ENCODE measurements at places on chromosomes 6 and 20.

DNA sequence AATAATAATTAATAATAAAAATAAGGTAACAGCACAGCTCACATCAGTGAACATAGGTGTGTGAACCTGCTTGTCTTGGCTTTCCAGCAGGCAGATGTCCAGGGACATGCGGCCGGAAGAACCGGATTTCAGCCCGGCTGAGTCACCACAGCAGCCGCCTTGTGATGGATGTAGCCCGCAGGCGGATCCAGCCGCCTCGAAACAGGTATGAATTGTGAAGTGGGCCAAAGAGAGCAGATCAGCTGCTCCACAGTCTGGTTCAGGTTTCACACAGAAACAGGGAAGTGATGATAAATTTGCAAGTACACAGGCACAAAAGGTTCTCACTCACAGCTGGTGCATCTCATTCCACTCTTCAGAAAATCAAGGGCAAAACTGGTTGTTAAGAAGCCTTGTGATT is 55.1 kb downstream of the ID4 start:
- no peak for DNase-seq

DNA sequence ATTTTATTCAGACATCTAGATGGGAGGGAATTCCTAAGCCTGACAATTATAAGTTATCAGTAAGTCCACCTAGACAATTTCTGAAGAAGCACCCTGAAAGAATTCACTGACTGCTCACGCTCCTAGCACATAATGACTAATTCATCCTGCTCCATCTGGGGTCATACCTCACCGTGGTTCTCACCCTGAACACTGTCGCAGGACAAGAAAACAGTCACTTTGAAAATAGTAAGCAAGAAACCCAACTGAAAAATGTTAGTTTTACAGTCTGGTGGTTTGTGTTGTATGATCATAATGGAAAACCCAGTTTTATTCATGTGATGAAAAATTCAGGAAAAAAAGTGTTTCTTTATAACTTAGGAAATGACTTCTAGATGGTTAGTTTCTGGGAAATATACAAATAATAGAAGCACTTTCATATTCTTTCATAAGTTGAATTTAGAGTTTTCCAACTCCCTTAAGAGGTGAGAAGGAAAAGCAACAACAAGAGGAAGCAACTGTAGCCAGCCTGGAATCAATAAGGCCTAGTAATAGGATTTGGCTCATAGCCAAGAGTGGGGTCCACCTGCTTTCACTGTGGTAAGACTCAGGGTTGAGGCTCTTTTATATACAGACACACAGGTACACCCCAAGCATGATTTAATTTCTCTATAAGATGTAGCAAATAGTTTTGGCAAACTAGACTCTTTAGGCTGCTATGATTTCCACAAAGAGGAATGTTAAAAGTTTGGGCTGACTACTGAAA is 94.1 kb downstream of the HIVEP2 start:
- no peak for DNase-seq

DNA sequence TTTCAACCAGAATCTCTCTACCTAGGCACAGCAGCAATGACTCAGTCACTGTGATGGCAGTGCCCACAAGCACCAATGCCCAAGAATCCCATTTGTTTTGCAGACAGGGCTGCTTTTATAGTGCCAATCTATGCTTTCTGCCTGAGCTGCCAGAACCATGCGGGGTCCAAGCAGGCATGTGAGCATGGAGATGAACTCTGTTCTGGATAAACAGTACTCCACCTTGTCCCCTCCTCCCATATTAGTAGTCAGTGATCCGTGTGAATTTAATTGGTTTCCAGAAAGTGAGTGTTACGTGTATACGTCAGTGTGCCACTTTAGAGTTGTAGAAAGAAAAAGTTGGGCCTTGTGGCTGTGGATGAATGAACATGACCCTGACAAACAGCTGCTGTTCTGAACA is 79.4 kb downstream of the SASH1 start:
- no peak for DNase-seq

- no peak for DNase-seq
Measured at GRCh38 chr6:15990179-15990578, 138.7 kb upstream of the MYLIP start.

GRCh38 chr6:124522335-124522734 is 439.9 kb upstream of the RNF217 start:
- no peak for DNase-seq

GRCh38 chr6:144471986-144472385 is 186.9 kb downstream of the UTRN start:
- no peak for DNase-seq

- DNase-seq: no peak
Measured at GRCh38 chr6:16265351-16266341, 27.3 kb downstream of the GMPR start.

GRCh38 chr20:42018979-42019378 is 400.8 kb upstream of the CHD6 start:
- no peak for DNase-seq

- DNase-seq: no peak
Measured at GRCh38 chr20:60009826-60010616, 51.8 kb downstream of the CDH26 start.

- DNase-seq: no peak
Measured at GRCh38 chr6:168908166-168908565, 345.5 kb downstream of the THBS2 start.

GRCh38 chr6:91140449-91140848 is 553.6 kb upstream of the MAP3K7 start:
- no peak for DNase-seq

GRCh38 chr6:24906314-24906713 is 29.4 kb downstream of the RIPOR2 start:
- no peak for DNase-seq

GRCh38 chr6:132070356-132070755 is 119.2 kb upstream of the CCN2 start:
- no peak for DNase-seq

GRCh38 chr20:36579996-36580545 is 6.7 kb downstream of the TGIF2 start:
- DNase-seq: no peak

- no peak for DNase-seq
Measured at GRCh38 chr6:137025786-137026730, 18.7 kb downstream of the IL20RA start.

GRCh38 chr20:15638816-15639215 is 934.4 kb downstream of the KIF16B start:
- no peak for DNase-seq

DNA sequence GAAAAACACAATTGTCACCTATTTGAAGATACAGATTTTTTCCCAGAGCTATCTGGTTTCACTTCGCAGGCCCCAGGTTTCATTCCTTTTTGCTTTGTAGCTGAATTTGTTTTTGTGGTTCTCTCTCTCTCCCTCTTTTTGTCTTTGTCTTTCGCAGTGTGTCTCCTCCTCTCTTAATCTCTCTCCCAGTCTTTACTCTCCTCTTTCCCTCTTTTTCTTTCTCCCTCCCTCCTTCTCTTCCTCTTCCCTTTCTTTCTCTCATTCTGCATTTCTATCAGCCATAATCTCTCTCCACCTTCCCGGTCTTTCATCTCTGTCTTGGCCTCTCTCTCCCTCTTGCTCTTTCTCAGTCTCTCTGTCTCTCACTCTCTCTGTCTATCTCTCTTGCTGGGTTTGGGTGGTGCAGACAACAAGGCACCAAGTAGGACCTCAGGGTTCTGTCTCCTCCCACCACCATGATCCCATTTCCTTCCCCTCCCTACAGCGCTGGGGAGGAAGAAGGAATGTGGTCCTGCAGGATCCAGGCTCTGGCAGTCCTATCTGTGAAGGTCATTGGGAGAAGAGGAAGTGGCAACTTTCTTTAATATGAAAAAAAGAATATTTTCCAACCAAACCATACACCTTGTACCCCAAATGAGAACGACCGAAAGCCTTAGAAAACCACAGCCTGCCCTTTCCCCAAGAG is 63.2 kb downstream of the BANF2 start:
- DNase-seq: no peak

DNA sequence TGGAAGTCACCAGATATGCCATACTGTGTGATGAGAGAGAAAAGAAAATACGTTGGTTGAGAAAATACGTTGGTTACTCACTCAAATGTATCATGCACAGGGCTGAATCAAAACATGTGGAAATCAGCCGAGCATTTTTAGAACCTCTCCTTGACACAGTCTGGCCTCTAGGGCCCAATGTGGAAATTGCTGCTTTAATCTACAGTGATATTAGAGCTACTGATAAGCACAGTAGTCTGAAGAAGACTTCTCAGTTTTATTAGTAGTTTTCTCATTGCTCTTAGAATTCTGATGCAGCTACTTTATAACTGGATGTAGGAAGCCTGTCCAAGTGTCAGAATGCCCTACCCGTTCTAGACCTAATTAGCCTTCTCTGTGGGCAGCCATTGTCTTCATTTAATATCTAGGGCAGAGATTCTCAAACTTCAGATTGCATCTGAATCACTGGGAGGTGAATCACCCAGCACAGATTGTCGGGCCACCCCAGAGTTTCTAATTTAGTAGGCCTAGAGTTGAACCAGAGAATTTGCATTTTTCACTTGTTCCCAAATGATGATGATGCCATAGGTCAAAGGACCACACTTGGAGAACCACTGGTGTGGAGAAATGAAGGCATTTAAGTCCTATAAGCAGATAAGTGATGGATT is 229.1 kb downstream of the PLCB1 start:
- no peak for DNase-seq

DNA sequence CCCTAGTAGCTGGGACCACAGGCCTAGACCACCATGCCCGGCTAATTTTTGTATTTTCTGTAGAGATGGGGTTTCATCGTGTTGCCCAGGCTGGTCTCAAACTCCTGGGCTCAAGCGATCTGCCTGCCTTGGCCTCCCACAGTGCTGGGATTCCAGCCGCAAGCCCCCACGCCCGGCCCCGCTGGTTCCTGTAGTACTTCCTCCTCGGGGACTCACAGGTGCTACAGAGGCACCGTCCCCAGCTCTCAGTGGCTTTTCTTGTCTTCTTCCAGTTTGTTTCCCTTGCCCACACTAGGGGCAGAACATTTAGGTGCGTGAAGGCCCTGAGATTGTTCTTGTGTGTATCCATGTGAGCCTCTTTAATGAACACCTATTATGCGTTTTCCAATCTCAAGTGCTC is 773 bp upstream of the ZBP1 start:
- DNase-seq: no peak

- DNase-seq: no peak
Measured at GRCh38 chr6:111676383-111676782, 70.7 kb upstream of the TRAF3IP2 start.

DNA sequence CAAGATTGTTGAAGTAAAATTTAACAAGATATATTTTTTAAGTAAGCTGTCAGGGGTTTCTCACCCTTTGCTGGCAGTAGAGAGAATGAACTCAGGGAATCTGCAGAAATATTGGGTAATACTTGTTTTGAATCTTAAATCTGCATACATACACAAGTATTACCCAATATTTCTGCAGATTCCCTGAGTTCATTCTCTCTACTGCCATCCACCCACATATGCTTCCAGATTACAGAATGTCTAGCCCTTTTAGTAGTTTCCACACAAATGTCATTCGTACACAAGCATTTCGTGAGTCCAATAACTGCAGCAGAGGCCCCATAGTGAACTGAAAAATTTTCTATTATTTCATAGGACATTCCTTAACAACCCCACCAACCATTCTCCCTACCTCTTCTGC is 69.6 kb upstream of the TNFRSF21 start:
- DNase-seq: no peak

DNA sequence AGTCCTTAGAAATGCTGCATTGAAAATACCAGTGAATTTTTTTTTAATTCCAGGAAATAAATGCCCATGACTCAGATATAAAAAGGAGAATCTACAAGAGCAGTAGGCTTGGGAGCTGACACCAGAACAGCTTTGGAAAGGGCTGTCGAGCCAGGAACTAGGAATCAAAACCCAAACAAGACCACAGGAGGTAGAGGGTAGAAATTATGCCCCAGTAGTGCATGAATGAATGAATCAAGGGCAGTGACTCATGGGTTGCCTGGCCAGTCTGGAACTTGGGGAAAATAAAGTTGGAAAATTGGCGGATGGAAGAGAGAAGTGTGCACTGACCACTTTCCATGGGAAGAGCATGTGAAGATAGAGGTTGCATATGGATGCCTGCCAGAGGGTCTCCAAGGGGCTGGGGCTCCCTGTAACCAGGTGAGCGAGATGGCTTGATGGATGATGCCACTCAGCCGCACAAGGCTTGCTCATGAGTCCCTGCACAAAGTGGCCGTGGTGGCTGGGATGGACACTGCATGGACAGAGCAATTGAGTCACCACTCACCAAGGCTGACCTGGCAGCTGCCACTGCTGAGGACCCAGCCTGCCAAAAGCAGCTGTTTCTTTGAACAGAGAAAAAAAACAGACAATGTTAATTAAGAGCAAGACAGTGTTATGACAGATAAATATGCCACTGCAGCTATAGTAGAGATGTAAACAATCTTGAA is 15.2 kb upstream of the MCCD1 start:
- no peak for DNase-seq

DNA sequence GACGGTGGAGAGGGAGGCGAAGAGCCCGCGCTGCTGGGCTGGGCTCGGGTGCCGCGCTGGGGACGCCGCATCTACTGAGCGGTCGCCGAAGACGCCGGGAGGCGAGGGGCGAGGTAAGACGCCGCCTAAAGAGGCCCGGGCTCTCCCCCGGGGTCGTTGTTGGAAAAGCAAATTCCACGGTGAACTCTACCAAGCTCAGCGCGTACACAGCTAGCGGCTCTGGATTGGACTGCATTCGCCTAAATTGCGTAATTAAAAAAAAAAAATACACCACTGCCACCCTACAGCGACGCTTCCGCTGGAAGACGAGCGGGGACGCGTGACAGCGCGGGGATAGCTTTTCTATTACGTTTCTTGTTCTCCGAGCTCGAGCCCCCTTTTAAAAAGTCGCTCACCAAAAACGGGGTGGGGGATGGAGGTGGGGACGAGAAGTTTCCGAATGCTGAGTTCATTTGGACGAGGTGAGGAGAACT is 92.0 kb upstream of the PRDM1 start:
- DNase-seq: no peak

- peak; percentile 47 for DNase-seq
Measured at GRCh38 chr6:111642463-111643158, 36.9 kb upstream of the TRAF3IP2 start.

DNA sequence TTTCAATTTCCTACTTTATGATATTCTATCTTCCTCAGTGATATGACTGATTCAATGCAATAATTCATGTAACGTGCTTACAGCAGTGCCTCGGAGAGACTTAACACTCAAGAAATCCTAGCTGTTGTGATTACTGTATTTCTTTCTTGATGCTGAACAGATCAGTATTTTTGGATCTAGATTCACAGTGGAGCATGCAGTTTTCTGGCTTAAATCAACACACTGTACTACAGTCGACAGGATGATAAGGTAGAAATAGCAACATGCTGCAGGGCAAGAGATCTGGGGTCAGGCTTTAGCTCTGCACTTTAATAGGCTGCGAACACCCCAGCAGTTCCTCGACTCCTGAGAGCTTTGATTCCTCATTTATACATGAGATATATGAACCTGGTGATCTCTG is 161.0 kb downstream of the AIG1 start:
- no peak for DNase-seq

DNA sequence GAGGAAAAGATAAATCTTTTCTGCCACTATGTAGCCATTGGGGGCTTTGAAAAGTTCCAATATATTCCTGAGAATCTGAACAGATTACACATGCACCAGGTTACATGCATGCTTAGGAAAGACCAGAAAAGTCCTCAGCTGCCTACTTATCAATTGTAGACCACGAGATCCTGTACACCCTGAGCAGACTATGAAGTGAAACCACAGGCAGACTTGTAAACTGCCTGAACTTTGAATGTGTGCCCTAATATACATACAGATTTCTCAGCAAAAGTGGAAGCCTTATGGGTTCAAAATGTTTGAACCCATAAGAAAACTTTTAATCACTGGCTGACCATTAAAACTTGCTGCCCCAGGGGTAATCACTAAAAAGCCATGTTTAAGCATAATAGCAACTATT is 273.5 kb upstream of the RUNX2 start:
- no peak for DNase-seq

All from glomerular endothelial cell (primary cell).